ENCODE measurements at places on chromosomes 13 and 19.

- no peak for DNase-seq
These were observed 9.9 kb downstream of the CEACAM4 start for GRCh38 chr19:41616792-41617621.

GRCh38 chr13:48567515-48568369, 34.9 kb upstream of the RCBTB2 start:
- DNase-seq: no peak

- DNase-seq: no peak
These were observed 34.6 kb upstream of the OLFM4 start for GRCh38 chr13:52994051-52994450.

DNA sequence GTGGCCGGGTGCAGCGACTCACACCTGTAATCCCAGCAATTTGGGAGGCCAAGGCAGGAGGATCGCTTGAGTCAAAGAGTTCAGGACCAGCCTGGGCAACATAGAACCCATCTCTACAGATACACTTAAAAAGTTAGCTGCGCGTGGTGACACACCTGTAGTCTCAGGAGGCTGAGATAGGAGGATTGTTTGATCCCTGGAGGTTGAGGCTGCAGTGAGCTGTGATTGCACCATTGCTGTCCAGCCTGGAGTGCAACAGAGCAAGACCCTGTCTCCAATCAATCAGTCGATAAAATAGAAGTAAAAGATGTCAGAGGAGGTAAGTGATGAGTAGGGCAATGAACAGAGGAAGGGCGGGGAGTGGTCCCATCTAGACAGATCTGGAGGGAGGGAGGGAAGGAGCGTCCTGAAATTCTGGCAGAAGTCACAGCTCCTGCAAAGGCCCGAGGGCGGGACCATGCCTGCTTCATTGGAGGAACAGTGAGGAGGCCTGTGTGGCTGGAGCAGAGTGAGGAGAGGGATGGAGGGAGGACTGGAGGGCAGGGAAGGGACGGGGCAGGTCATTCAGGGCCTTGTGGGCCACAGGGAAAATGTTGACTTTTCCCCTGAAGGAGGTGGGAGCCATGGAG, 9.7 kb downstream of the SMIM24 start:
- DNase-seq: no peak

DNA sequence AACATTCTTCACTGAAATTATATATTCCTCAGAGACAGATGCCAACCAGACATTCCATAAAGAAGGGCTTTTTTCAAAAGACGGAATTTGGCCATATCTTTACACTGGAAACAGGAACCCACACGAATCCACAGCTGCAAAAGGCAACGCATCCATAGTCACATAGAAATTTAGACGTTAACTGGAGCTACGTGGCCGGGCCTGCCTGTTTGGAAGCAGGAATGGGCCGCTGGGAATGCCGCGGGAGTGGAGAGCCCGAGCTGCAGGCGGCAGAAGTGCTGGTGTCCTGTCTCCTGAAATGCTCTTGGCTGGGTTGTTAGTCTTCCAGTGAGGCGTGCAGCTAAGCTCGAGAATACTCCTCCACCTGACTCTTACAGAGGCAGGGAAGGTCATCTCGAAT, 122.2 kb downstream of the KL start:
- DNase-seq: no peak

DNA sequence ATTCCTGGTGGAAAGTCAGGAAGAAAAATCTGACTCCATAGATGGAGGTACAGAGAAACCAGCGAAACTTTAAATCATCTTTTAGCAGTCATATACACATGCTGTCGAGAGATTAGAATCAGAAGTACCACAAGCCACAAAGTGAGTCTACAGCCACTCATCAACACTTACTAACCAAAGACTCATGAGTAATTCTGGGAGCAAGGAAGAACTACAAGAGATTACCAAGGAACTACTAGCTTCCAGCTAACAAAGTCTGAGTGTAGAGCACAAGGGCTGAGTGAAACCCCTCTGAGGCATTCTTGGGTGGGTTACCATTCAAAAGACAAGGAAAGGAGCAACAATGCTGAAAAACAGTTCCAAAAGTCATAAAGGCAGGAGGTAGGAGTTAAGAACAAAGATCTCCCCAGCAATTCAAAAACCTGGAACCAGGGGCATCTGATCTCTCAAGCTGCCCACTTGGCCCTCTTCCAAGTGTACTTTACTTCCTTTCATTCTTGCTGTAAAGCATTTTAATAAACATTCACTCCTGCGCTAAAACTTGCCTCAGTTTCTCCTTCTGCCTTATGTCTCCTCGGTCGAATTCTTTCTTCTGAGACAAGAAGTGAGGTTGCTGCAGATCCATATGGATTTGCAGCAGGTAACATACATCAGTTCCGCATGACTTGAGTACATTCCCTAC, 13.0 kb downstream of the RBM26 start:
- no peak for DNase-seq

- DNase-seq: no peak
These were observed 1.0 kb downstream of the FSTL3 start for GRCh38 chr19:677201-677600.

DNA sequence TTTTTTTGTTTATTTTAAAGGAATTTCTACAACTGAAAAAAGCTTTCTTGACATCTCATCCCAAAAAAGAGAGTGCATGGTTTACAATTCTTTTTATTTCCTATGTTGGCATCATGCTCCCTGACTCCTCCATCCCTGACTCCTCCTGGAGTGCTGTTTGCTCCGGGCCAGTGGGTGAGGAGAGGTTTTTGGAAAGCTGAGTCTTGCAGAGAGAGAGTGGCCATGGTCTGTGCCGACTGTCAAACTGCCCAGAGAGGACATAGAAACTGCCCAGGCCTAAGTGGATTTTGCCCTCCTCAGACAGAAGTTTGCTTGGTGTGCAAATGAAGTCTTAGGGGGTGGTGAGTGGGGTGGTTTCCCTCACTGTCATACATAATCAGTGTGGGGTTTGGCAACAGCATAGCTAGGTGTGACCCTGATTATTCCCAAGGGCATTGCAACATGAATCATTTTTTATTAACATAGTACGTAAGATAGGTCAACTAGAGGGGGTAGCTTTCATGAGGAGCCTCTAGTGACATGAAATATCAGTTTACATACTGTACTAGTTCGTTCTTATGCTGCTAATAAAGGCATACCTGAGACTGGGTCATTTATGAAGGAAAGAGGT, 179.8 kb upstream of the UBL3 start:
- DNase-seq: no peak

GRCh38 chr13:44649104-44649428, 72.9 kb upstream of the TSC22D1 start:
- DNase-seq: peak; percentile 54

DNA sequence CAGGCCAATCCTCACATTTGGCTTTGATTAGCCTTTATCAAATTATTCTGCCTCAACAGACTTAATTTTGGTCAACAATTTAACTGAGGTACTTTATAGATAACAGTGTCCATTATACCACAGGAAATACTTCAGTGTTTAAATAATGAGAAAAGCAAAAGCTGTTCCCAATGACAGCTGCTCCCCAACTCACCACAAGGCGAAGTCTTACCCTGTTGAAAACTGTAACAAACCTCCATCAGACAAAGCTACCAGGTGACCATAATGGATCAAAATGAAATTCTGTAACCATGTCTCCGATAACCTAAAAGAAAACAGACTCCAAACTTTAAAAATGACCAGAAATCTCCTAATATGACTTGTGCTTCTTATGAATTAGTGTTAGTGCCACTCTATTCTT, 50.3 kb downstream of the ZNF44 start:
- no peak for DNase-seq

- no peak for DNase-seq
These were observed 20.2 kb downstream of the DNAJC3 start for GRCh38 chr13:95697052-95697680.

GRCh38 chr13:75788481-75788981, 152.4 kb downstream of the LMO7 start:
- DNase-seq: no peak

DNA sequence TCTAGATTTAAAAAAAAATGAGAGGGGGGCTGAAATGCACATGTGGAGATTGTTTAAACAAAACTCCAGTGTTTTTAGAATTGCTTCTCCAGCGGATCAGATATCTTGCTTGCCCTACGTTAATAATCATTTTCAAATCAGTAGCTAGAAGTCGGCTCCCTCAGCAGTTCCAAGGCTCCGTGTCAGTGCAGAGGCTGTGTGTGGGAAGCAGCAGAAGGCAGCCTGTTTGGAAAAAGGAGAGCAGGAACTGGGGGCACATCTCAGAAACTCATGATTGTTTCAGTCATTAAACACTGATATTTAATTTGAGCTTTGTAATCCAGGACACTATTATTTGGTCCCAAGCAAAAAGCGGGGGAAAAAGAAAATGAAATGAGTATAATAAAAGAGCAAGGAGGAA, 50.9 kb downstream of the SOX21 start:
- no peak for DNase-seq

DNA sequence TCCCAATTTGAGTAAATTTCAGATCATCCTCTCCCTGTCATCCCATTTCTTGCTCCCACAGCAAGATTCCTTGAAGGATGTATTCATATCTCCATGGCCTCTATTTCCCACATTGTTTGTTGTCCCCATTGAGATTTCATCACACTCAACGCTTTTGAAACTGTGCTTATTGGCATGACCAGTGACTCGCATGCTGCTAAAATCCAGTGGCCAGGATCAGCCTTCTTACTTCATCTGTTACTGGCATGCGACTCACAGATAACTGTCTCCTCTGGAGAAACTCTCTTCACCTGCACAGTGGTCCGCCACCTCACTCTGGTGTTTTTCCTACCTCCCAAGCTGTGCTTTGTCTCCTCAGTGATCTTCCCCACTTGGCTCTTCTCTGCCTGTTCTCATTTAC, 95.8 kb downstream of the WASF3 start:
- no peak for DNase-seq

- no peak for DNase-seq
These were observed 369.4 kb downstream of the OLFM4 start for GRCh38 chr13:53398051-53398450.

DNA sequence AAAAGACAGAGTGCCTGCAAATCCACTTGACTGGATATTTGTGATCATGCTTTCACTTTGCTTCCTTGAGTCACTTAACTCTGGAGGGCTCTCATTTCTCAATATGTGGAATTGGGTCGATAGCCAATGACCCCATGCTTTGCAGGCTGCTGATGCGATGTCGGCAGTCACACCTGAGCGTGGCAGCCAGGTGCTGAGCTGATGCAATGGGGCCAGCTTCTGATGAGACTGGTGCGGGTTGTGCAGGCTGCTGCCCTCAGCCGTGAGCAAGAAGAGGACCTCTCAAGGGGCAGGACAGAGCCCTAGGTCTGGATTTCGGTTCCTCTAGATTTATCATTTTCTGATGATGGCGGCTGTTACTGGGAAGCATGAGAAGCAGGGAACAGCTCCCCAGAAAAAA, 334.1 kb downstream of the TEX29 start:
- no peak for DNase-seq

DNA sequence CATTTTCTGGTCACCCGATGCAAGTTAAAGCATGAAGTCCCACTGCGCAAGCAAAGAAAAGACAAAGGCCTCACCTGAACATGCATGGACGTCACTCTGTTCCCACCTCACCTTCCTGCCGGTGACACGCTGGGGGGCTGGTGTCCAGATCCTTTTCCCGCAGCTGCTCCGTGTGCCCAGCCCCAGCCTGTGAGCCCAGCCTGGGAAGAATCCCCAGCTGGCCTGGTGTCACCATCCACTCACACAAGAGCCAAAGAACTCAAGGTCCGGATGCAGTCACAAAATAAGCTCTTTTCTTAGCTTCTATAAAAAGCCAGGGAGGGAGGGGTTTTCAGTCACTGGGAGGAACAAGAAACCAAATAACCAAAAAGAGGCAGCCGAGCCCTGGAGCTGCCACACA, 249.9 kb downstream of the COL4A1 start:
- DNase-seq: no peak

- peak; percentile 78 for DNase-seq
These were observed at the start of gene DENND1C for GRCh38 chr19:6481541-6482342. TSS of gene DENND1C (minus strand) at chr19:6481787. CDS start at chr19:6481695, 92 bp downstream.

DNA sequence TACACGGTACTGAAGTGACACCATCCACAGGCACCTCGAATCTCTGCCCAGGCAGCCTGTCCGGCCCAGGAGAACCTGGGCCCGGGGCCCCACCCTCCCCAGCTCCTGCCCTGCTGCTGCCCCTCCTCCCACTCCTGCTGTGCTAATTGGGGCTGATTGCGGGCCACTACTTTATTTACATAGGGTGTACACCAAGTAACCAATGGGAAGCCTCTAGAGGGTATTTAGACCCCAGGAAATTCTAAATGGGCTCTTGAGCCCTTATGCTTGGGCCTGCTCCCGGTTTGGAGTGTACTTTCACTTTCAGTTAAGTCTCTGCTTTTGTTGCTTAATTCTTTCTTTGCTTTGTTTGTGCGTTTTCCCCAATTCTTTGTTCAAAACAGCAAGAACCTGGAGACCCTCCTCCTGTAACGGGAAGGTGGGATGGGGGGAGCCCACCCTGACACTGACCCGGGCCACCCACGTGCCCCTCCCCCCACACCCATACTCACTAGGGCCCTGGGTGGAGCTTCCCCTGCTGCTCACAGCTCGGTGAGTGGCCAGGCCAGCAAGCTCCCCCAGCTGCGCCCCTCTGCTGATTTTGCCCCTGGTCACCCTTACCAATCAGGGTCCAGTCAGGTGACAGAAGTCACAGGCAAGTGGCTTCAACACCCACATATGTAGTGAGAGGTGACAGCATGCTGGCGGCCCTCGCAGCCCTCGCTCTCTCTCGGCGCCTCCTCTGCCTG, 9.4 kb downstream of the SCGB2B2 start:
- DNase-seq: no peak

DNA sequence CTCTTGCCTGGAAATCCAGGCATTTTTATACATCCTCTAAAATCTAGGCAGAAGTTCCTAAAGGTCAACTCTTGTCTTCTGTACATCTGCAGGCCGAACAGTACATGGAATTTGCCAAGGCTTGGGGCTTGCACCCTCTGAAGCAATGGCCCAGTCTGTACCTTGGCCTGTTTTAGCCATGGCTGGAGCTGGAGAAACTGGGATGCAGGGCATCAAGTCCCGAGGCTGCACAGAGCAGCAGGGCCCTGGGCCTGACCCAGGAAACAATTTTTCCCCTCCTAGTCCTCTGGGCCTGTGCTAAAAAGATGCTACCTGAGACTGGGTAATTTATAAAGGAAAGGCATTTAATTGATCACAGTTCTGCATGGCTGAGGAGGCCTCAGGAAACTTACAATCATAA, 520.8 kb upstream of the MIR17HG start:
- DNase-seq: no peak

- DNase-seq: peak; percentile 72
These were observed at the start of gene ZNF552 for GRCh38 chr19:57814505-57815246. TSS of gene ZNF552 (minus strand) at chr19:57814913. CDS start at chr19:57814743, 170 bp downstream.

GRCh38 chr13:104586051-104586746, 1520.0 kb upstream of the SLC10A2 start:
- DNase-seq: no peak

DNA sequence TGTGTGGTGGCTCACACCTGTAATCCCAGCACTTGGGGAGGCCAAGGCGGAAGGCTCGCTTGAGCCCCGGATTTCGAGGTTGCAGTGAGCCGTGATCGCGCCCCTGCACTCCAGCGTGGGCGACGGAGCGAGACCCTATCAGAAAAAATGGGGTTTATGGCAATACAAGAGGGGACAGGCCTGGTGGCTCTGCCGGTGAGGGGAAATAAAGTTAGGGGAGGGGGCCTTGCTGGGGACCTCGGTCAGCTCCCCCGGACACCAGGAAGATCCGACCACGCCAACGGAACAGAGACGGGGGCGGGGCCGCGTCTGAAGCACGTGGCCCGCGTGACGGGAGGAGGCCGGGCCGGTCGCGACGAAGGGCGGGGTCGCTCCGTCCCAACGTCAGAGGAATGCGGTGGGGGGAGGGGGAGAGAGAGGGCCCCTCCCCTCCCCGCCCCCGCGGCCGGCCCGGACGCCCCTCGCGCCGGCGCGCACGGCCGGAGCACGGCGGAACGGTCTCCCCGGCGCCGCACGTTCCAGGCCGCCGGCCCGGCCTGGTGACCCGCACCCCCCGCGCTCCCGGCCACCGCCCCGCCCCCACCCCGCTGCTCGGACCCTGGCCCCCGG, 1.9 kb upstream of the HNRNPL start:
- peak; percentile 96 for DNase-seq

All from stimulated activated naive CD8-positive, alpha-beta T cell treated with anti-CD3 and anti-CD28 coated beads, Interleukin-15, Interleukin-2, amounts not matched to agents 100 U/mL and 50 U/mL, for 24 hours (primary cell).